ENCODE measurements at places on chromosomes 13 and 19.

GRCh38 chr13:77398825-77399620, 72.1 kb upstream of the MYCBP2 start:
- no peak for DNase-seq

GRCh38 chr19:4064496-4065260, 2.0 kb downstream of the ZBTB7A start:
- DNase-seq, result no peak

DNA sequence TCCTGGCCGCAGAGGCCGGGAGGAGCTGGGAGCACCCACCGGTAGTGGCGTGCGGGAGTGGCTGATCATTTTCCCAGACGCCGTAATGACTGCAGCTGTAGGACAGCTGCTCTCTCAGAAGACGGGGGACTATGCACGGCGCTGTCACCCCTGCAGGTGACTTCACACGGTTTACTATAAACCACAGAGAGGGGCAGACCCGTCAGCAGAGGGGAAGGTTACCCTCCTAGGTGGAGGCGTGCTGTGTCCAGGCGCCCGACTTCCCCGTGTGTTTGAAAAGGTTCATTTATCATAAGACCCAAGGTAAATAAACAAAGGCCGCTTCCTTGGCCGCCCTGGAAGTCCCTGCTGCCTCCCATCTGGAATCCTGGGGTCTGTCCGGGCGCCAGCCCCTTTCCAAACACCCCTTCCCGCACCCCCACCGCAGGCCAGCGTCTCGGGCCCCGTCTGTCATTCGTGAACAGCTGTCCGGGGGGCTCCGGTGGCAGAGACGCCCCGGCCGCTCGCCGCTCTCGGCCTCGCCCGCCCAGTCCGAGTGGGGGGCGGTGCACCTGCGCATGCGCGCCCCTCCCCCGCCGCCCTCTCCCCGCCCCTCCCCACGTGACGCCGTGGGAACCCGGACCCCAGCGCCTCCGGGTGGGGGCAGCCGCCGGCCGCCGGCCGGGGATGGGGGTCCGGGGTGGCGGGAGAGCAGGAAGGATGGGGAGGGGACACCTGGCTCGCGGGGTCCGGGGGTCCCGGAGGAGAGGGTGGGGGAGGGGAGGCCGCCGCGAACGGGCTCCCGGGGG, 915 bp downstream of the SHC2 start:
- DNase-seq, result no peak

- DNase-seq, result no peak
Measured at GRCh38 chr13:40480012-40480914, 186.2 kb downstream of the FOXO1 start.

DNA sequence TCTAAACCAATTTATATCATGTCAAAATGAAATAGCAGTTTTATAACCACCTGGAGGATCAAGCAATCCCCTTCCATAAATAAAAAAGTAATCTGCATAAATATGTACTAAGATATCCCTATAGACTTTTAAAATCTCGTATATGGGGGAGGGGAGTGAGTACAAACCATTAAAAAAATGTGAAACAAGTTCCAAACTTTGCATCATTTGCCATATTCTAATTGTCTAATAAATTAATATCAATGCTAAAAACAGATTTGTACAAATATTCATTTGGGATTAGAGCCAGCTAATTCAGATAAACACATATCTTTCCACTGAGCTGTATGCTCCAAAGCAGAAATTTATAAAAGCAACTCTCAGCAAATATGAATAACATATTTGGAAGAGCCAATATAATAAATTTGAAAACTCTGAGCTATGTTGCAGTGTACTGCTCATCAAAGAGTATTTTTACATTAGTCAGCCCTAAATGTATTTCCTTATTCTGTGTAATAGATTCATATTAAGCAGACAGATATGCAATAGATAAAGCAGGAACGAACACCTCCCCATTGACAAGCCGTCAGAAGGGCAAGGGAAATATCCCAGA, 970.2 kb downstream of the EFNB2 start:
- no peak for DNase-seq

All from iPS DF 6.9 (cell line).